ENCODE measurements at places on chromosomes 2 and 18. TPM values are rescaled to one million over a fixed set of nuclear protein-coding genes. Genes with fewer than 3 reads are reported as not detected.

The DQX1 gene
- not detected for total RNA-seq

GRCh38 chr2:64581018-64581417 lies 56.9 kb downstream of the AFTPH start:
- no peak for DNase-seq

GRCh38 chr2:32384529-32384928 lies 27.7 kb downstream of the BIRC6 start:
- no peak for DNase-seq

DNA sequence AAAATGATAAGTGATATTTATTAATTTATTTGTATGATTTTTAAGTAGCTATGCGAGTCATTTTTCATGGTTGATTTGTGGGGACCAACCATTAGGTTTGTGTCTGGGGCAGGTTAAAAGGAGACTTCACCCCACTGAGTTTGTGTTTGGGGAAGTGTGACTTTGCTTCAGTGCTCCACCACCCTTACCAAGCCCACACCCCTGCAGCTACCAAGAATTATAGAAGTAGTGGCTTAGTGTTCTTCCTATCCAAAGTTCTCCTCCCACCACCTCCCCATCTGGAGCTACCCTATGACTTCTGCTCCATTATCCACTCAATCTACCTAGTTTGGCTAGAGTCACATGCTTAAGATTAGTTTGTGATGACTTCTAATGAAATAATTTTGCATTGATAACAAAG lies 182.1 kb upstream of the ZEB2 start:
- DNase-seq = no peak

- DNase-seq = no peak
These were observed 668 bp upstream of the ANKRD12 start for GRCh38 chr18:9135912-9136314.

All from epithelial cell of proximal tubule (primary cell).